ENCODE measurements at places on chromosomes 11 and 22.

DNA sequence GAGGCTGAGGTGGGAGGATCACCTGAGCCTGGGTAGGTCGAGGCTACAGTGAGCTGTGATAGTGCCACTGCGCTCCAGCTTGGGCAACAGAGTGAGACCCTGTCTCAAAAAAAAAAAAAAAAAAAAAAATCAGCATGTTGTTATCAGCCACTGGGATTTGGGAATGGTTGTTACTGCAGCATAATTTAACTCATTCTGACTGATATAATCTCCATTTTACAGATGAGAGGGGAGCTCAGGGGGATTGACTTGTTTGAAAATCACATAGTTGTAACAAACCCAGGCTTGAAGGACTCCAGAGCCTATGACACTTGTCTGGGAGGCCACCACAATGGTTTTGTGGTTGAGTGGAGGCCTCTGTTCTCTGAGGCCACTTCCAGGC lies 3.0 kb upstream of the SEPTIN3 start:
- DNase-seq = no peak

- no peak for DNase-seq
Observed at GRCh38 chr11:63901660-63902059, 15.3 kb downstream of the RCOR2 start.

GRCh38 chr22:36026741-36027140 lies 1.9 kb downstream of the RBFOX2 start:
- DNase-seq = no peak

DNA sequence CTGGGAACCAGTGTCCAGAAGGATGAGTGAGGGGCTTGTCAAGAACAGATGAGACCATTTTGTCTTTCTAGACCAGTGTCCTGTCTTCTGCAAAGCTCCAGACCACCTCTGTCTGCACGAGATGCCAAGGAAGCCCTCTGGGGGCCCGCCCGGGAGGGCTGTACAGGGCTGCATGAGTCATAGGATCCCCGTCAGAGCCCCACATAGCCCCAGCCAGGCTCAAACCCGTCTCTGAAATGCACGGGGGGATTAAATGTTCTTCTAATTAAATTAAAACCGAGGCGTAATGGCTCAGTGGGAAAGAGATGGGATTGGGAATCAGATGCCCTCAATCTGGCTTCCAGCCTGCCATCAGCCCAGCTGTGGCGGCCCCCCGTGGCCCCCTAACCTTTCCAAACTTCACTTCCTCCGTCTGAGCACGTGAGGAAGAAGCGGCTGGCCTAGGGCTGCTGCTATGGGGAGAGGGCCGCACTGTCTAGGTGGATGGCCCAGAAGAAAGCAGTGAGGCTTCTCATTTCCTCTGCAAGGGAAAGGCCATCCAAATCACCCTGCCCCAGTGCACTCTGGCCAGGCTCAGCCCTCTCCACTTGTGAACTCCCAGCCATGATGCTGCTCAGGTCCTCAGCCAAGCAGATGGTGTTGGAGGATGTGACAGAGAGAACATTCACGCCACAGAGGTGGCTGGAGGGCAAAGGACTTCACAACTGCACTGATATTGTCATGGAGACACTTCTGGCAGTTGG lies 32.8 kb downstream of the KCNQ1OT1 start:
- DNase-seq = no peak

GRCh38 chr11:97756571-97757335 lies 1264.0 kb upstream of the CNTN5 start:
- no peak for DNase-seq

- no peak for DNase-seq
Observed at GRCh38 chr11:111450480-111451320, 61.5 kb downstream of the BTG4 start.

GRCh38 chr22:32583074-32583682 lies 108.6 kb downstream of the FBXO7 start:
- no peak for DNase-seq

GRCh38 chr11:113668255-113668654 lies 37.9 kb downstream of the TMPRSS5 start:
- peak; percentile 76 for DNase-seq

DNA sequence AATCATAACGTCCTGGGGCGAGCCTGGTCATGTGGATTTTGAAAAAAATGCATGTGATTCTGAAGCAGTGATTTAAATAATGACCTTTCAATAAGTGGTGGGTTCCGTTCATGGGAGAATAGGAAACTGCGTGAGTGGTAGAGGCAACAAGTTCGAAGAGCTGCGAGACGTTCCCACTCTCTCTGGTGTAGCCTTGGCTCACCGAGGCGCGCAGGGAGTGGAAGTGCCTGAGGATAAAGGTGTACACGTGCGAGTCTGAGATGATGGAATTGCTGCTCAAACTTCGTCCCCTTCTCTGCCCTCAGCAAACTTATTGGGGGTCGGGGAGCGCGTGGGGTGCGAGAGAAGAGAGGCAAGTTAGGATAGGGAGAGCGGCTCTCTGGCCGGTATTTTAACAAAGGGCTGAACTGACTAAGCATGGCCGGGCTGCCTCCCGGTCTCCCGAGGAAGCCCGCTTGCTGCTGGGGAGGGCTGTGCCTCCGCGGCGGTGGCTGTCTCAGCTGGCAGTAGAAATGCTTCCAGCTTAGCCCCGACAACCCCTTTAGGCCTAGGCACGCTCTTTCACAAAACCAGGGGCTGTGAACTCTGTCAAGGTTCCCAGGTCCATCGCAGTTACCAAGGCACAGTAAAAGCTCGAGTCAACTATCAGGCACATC lies 875 bp upstream of the STT3A start:
- DNase-seq = peak; percentile 69

GRCh38 chr22:47219789-47220188 lies 457.3 kb downstream of the TBC1D22A start:
- DNase-seq = no peak

DNA sequence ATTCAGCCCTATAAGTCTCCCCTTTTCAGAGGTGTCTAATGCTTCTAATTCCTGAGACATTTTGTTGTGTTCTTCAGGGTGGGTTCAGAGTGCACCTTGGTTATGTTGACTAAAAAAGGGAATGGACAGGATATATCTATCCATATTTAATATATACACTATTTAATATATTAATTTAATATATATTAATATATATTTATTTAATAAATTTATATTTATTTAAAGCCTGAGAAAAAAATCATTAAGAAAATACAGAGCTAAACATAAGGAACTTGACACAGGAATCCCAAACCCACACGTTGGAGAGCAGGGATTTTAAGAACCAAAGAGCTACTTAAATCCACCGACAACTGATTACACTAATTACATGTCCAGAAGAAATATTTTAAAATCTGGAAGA lies 674.2 kb upstream of the KIRREL3 start:
- DNase-seq = no peak

DNA sequence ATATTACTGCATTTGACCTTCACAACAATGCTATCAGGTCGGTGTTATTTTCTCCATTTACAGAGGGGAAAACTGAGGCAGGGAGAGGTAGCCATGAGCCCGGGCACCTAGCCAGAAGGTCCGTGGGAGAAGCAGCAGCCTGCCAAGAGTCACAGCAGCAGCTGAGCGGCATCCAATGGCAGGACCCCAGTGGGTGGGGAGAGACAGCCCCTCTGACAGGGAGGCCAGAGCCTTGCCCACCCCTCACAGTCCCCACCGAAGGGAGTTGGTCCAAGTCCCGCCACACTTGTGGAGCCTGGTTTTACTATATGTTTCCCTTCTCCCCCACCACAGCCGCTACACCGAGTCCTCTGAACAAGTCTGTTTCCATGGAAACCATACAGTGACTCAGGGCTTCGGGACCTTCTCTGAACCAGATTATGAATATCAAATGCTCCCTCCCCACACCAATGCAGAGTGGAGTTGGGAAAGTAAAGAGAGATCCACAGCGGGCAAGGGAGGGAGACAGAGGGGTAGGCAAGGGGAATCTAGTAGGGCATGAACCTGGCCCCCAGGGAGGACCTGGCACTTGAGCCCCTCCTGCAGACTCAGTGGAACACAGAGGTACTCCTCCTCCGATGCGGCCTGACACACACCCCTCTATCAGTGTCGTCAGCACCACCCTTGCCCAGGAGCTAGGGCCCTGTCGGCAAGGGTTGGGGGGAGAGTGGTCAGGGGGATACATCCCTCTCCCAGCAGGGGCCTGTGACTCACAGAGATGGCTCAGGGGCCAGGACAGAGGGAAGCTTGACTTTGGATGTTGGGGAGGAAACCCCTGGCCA lies 2.5 kb downstream of the CHST1 start:
- DNase-seq = peak; percentile 70

- no peak for DNase-seq
Observed at GRCh38 chr22:49419661-49420060, 408.0 kb downstream of the BRD1 start.

- DNase-seq = no peak
Observed at GRCh38 chr11:94837317-94837716, 69.2 kb downstream of the AMOTL1 start.

DNA sequence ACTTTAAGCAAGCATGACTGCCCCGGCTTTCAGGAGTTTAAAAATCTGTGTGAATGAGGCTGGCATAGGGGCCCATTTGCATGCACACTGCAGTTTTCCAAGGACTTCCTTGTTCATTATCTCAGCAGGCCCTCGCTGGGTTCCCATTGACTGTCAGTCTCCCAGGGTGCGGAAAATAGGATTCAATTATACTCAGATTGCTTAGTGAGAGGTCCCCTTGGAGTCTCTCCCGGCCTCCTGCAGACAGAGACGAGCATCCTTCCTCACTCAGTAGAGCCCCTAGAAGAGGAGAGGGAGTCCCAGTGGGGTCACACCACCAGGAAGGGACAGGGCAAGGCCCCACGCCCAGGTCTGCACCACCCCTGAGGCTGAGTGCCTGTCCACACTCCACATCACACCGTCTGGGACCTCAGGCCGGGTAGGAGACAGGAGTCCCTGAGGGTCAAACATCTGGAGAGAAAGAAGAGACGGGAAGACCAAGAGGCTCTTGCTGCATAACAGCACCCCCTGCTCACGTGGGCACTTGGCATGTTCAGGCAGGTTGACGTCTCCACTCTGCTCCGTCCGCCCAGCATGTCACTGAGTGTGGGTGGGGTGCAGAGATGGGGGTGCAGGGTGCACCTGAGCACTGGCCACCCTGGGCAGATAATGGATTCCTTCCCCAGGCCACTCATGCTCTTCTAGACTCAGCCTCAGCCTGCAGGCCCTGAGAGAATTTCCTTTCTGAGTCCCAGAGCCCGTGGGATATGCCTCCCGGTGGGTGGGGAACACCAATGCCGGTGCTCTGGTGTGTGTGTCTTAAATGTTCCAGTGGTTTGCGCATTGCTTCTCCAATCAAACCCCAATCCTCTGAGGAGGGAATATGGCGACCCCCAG lies 58.8 kb downstream of the MCM5 start:
- no peak for DNase-seq

- peak; percentile 55 for DNase-seq
Observed at GRCh38 chr22:19644314-19645223, 69.7 kb upstream of the SEPTIN5 start.

DNA sequence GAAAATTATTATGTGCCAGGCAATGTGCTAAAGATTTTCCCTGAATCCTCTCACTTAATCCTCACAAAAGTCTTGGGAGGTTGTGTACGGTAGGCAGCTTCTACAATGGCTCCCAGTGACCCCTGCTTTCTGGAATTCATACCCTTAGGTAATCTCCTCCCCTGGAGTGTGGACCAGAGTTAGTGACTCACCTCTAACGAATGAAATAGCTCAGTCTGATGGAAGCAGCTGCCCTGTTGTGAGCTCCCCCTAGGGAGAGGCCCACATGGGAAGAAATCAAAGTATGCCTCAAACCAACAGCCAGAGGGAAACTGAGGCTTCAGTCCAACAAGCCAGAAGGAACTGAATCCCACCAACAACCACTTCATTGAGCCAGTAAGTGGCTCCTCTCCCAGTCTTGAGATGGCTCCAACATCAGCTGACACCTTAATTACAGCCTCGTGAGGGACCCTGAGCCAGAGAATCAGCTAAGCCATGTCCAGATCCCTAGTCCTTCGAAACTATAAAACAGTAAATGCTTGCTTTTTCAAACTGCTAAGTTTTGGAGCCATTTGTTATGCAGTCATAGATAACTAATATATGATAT lies 98.9 kb upstream of the ISX start:
- DNase-seq = no peak

GRCh38 chr11:27085605-27086004 lies 45.0 kb downstream of the BBOX1 start:
- peak; percentile 5 for DNase-seq

DNA sequence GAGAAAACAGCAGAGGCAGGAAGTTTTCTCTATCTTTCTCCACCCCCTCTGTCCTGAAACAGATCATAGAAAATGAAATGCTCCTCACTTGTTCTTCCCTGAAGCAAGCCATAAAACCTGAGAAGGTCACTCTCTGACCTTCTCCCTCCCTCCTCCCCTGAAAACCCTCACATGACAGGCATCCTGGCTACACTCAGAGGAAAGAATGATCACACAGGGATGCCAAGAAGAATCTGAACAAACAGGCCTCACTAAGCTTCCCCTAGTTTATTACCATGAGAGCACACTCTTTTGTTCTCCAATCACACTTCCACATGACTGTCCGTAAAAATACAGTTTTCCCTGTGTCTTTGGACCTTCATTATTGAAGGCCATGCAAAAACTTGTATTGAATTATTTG lies 300.1 kb downstream of the BUD13 start:
- DNase-seq = no peak

- peak; percentile 5 for DNase-seq
Observed at GRCh38 chr11:99176430-99176829, 155.7 kb downstream of the CNTN5 start.

DNA sequence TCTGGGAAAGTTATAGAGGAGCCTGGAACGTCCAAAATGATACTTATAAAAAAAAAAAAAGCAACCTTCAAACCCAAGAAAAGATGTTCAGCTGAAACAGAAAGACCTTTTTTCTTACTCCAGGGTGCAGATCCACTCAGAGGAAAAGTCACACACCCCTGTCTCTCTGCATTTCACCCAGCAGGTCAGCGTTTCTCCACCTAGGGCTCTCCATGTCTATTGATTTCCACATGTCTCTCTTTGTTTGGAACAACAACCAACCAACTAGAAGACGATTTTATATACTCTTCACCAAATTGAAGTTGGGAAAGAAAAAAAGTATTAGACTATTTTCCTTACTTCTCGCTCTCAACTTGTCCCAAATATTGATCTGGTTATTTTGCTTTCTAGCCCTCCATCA lies 42.2 kb upstream of the BLID start:
- DNase-seq = no peak

GRCh38 chr11:102447193-102447592 lies 5.4 kb downstream of the TMEM123 start:
- DNase-seq = peak; percentile 17
